OCI-M1 (cell line): ENCODE measurements at places on chromosomes 5 and 9.

GRCh38 chr5:142853682-142854081, 83.5 kb downstream of the ARHGAP26 start:
- DNase-seq: no peak

- DNase-seq: no peak
Observed at GRCh38 chr5:112227911-112228631, 191.0 kb downstream of the EPB41L4A start.

DNA sequence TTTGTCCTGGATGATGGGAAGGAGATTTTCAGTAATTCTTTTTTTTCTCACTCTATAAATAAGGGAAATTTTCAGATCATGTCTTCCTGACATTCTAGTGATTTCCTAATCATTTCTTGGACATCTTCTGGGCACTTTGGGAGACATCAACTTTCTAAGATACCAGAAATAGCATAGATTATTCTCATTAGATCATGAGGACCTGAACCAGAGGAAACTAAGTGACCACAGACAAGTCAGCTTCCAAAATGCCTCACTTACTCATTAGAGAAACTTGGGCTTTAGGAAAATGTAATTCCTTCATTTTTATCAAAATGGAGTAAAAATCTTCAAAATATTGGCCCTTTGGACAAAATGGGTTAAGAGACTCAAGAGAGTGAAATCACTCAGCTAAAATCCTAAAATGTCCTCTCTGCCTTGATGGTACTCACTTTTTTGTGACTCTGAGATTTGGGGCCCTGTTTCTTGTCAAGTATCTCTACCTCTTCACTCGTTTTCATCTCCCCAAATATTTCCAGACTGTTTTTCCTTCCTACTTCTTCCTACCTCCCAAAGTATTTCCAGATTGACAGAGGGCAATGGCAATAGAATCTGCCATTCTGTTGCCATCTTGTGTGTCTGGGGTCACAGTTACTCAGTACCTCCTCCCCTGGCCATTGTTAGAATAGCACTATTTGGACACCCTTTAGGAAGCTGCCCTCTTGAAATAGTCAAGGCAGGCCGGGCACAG, 194.5 kb downstream of the NR3C1 start:
- peak; percentile 62 for DNase-seq

- DNase-seq: peak; percentile 34
Observed at GRCh38 chr9:133238272-133238850, 29.3 kb upstream of the OBP2B start.

GRCh38 chr5:142120247-142120935, 11.8 kb downstream of the NDFIP1 start:
- DNase-seq: no peak

DNA sequence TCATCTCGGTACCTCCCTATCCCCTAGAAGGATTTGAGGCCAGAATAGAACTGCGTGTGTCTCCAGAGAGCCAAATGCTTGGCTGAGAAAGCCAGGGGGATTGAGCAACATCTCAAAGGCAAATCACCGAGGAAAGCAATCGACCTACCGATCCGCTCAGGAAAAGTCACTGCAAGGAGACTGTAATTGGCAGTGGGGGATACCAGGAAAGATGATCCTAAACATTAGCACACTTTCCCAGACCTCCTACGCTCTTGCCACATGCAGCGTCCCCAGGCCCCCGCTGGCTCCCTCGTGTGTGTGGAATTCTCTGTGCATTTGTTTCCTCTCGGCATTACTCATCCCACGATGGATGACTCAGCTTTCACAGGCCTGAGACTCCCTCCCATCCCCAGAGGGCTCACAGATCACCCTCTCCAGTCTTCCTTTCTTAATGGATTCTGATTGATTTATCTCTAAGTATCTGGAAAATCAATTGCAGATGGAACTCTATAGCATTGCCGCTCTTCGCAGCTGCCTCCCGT, 82.2 kb upstream of the ICE1 start:
- no peak for DNase-seq

- DNase-seq: no peak
Observed at GRCh38 chr5:37002176-37002751, 125.7 kb downstream of the NIPBL start.

- peak; percentile 84 for DNase-seq
Observed at GRCh38 chr5:135944967-135945560, 9.7 kb downstream of the LECT2 start.

DNA sequence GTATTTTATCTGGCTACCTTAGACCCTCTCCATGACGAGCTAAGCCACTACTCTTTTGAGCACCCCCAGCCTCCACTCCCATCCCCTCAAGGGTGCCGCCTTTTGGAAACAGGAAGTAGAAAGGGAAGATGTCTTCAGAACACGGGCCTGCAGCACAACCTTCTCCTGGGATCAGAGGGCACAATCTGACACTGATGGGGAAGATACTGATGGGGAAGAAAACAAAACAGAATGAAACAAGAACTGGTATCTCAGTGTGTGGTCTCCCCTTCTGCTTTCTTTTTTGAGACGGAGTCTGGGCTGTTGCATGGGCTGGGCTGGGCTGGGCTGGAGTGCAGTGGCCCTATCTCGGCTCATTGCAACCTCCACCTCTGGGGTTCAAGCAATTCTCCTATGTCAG, 539.7 kb upstream of the DAP start:
- no peak for DNase-seq

DNA sequence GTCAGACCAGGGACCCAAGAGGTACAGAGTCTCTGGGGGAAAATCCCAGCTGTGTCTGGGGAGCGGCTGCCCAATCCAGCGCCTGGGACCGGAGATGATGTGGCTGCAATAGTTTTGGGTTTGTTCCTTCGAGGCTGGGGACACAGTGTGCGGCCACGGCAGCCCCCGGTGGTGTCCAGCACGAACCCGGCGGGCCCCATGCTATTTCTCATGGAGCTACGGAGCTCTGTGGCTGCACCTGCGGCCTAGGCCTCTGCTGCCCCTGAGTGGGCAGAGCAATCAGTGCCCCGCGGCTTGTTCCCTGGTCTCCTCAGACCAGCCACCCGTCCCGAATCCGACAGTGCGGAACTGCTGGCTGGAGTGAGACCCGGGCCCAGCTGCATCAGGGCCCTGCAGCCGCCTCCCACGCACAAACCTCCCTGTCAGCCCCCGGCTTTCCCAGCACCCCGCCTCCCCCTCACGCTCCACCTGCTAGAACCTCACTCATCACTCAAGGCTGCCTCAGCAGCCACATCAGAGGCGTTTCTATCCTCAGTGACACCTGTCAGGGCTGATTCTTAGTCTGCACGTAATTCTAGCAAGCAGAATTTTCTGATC, 29.0 kb downstream of the SARDH start:
- no peak for DNase-seq

DNA sequence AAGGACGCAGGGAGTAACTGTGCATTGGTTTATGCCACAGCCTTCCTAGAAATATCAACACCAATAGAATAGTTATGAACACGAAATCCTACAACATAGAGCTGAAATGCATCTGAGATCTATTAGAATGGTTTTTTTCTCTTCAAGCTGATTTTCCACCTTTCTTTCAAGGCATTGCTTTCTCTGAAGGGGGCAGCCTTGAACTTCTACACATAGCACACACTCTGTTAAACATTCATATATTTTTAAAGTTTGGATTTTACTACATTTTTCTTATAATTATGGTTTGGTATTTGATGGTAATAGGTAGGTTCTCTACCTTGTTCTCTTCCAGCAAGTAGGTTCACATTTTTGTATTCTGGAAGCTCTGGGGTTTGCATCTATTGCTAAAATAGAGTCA, 661.8 kb downstream of the SEMA5A start:
- DNase-seq: no peak

DNA sequence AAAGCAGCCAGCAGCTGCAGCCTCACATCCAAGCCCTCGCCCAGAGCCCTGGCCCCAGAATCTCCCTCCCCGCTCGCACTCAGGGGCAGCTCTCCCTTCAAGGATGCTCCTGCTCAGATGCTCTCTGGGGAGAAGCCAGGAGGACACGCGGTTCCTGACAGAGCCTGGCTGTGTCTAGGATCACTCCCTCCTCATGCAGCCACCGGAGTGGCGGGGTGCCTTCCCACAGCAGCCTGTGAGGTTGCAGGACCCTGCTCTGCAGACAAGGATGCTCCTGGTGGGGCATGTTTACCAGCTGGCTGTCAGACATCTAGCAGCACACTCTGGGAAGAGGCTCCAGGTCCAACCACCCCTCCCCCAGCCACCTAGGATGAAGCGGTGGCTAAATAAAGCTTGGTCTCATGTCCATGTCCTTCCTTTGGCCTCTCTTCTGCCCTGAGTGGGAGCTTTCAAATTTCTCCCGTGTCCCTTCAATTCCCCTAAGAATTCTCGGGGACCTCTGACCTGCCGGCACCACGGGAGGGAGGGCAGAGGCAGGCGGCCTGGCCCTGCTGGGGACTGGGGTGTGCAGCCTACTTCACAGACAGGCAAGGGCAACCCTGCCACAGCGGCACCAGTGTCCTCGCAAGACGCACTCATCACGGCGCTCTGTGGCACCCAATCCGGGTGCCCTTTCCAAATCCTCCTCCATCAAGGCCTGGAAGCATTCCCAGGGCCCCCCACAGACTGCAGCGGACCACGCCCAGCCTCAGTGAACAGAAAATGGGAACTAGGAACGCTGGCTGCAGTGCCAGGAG, 88.3 kb upstream of the SARDH start:
- DNase-seq: no peak

- DNase-seq: no peak
Observed at GRCh38 chr9:11204521-11204920, 591.7 kb upstream of the PTPRD start.

- peak; percentile 62 for DNase-seq
Observed at GRCh38 chr5:72561148-72561972, 54.1 kb upstream of the ZNF366 start.

GRCh38 chr9:72977670-72978069, 24.8 kb upstream of the ALDH1A1 start:
- no peak for DNase-seq

GRCh38 chr5:188488-189481, 2.5 kb upstream of the LRRC14B start:
- DNase-seq: peak; percentile 88
